ENCODE measurements at places on chromosomes 5 and 9. TPM values are rescaled to one million over a fixed set of nuclear protein-coding genes. Genes with fewer than 3 reads are reported as not detected.

- peaks cover 31% of the 10 kb centered on the region for H3K36me3 ChIP-seq
- H3K4me1 ChIP-seq, result no peaks in the 10 kb centered on the region
- H3K27me3 ChIP-seq, result no peaks in the 10 kb centered on the region
- H3K27ac ChIP-seq, result no peak overlapping the region
- H3K4me3 ChIP-seq, result no peak overlapping the region
Measured at GRCh38 chr9:101569741-101570501, 24.8 kb downstream of the PPP3R2 start.

DMRTA1 gene
- 0.69 TPM for total RNA-seq

MEGF10 gene
- 24.7 TPM for total RNA-seq

DNA sequence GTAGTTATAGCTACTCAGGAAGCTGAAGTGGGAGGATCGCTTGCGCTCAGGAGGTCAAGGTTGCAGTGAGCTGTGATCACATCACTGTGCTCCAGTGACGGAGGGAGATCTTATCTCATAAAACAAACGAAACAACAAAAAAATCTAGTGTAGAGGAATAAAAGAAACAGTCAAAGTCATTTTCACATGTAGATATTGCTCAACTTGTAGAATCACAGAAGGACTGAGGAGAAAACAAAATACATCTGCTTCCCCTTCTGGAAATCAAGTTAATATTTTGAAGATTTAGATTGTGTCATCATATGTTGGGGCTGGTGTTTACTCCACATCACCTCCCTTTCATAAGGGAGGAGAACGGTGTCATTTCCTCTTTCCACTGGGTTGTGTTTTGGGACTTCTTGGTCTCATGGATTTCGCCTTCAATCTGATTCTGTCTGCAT lies 8.2 kb upstream of the SLC46A2 start:
- H3K4me3 ChIP-seq, result no peak overlapping the region
- no peaks in the 10 kb centered on the region for H3K4me1 ChIP-seq
- no peak for DNase-seq
- H3K27ac ChIP-seq, result no peak overlapping the region
- H3K27me3 ChIP-seq, result no peaks in the 10 kb centered on the region

DNA sequence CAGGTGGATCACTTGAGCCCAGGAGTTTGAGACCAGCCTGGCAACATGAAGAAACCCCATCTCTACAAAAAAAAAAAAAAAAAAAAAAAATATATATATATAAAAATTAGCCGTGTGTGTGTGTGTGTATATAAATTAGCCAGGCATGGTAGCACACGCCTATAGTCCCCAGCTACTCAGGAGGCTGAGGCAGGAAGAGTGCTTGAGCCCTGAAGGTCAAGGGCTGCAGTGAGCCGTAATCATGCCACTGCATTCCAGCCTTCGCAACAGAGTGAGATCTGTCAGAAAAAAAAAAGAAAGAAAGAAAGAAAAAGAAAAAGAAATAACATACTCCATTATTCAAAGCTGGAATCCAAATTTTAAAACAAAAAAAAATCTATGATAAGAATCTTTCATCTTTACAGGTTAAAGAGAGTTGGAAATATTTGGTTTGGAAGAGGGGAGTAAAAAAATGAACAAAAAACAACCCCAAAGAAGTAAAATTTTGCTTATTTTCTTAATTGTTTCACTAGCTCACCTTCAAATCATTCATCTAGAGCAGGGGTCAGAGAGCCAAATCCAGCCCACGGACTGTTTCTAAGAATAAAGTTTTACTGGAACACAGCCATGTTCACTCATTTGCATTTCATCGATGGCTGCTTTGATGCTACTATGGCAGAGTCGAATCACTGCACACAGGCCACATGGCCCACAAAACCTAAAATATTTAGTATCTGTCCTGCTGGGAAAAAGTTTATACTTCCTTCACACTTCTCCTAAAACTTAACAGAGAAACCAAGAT lies 109.9 kb downstream of the DROSHA start:
- no peak overlapping the region for H3K27ac ChIP-seq
- no peak for DNase-seq
- H3K27me3 ChIP-seq, result no peaks in the 10 kb centered on the region
- H3K4me1 ChIP-seq, result no peaks in the 10 kb centered on the region

DNA sequence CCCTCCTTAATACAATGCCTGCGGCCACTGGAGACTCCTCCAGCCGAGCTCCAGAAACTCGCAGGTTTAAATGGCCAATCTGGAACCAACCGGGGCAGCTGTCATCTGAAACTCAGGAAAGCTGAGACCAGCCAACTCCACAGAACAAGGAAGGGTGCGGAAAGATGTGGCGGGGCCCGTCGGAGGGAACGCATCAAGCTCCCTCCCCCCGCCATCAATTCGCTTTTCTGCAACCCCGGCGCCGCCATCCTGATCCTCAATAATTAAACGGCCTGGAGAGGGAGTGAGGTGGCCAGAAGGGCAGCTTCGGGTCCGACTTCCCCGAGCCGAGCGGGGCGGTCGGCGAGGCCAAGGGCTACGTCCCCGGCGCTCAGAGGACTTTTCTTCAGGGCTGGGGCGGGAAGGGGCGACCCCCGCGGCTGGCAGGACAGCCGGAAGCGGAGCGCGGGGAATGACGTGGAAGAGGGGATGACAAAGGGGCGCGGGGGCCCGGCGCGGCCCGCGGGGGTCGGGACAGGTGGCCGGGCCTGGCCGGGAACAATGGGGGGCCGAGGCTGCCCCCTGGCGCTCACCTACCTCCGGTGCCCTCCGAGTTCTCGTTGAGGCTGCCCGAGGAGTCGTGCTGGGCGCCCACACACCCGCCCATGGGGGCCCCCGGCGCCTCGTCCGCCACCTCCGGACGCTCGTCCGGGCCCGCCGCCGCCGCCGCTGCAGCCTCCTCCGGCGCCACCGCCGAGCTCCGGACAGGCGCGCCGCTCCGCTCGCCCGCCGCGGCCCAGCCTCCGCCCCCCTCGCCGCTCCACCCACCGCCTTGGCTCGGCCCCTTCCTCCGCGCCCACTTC lies at the start of gene UBTD2:
UBTD2 (minus strand) TSS at position 745 of the 842 bp plus-strand sequence; CDS start at position 646, 99 bp downstream.
- peak within 1 kb of the TSS; percentile 86 for H3K4me3 ChIP-seq
- H3K36me3 ChIP-seq, result no peaks in the 10 kb centered on the region
- H3K27me3 ChIP-seq, result no peaks in the 10 kb centered on the region
- peak within 1 kb of the TSS; percentile 93 for H3K27ac ChIP-seq

DNA sequence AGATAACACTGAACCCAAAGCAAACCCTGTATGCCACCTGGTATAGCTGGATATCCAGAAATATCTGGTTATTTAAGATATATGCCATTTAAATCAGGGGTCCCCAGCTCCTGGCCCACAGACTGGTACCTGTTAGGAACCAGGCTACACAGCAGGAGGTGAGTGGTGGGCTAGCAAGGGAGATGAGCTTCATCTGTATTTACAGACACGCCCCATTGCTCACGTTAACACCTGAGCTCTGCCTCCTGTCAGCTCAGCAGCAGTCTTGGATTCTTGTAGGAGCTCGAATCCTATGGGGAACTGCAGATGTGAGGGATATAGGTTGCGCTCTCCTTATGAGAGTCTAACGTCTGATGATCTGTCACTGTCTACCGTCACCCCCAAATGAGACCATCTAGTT lies 646.6 kb downstream of the TLE4 start:
- no peak overlapping the region for H3K27ac ChIP-seq
- H3K4me1 ChIP-seq, result no peaks in the 10 kb centered on the region

- H3K4me3 ChIP-seq, result no peak overlapping the region
- DNase-seq, result no peak
- no peaks in the 10 kb centered on the region for H3K27me3 ChIP-seq
Measured at GRCh38 chr5:38105231-38105570, 153.2 kb upstream of the EGFLAM start.

KYAT1 gene
- total RNA-seq, result 4.7 TPM

- peaks cover 60% of the 10 kb centered on the region for H3K36me3 ChIP-seq
- H3K4me3 ChIP-seq, result no peak overlapping the region
- no peak overlapping the region for H3K27ac ChIP-seq
Measured at GRCh38 chr5:37189355-37189754, 59.8 kb downstream of the CPLANE1 start.

DNA sequence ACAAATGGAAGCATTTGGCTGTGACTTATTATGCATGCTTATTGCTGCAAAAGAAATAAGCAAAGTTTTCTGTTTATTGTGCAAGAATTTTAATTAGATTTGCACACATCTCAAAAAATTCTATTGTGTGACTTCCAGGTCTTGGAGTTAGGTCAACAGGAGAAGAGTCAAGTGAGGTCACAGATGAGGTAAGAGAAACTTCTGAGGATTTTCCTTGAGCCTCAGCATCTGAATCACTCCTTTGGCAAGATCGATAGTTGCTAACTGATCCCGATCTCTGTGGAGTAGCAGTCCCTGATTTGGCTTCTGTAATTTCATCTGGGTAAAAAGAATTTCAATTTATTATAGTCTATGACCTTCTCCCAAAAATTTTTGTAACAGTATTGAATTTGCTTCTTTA lies 6.9 kb upstream of the TTC33 start:
- H3K27ac ChIP-seq, result no peak overlapping the region
- no peaks in the 10 kb centered on the region for H3K4me1 ChIP-seq
- no peaks in the 10 kb centered on the region for H3K27me3 ChIP-seq
- H3K36me3 ChIP-seq, result peaks cover 57% of the 10 kb centered on the region
- DNase-seq, result no peak

DNA sequence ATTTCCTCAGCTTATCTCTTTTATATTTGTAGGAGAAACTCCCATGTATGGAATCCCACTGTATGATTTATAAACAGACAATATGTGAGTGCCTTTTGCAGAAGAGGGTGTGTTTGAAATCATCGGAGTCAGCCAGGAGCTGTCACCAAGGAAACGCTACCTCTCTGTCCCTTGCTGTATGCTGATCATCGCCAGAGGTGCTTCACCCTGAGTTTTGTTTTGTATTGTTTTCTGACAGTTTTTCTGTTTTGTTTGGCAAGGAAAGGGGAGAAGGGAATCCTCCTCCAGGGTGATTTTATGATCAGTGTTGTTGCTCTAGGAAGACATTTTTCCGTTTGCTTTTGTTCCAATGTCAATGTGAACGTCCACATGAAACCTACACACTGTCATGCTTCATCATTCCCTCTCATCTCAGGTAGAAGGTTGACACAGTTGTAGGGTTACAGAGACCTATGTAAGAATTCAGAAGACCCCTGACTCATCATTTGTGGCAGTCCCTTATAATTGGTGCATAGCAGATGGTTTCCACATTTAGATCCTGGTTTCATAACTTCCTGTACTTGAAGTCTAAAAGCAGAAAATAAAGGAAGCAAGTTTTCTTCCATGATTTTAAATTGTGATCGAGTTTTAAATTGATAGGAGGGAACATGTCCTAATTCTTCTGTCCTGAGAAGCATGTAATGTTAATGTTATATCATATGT lies 18.0 kb upstream of the CTSL start:
- no peak overlapping the region for H3K27ac ChIP-seq
- H3K27me3 ChIP-seq, result no peaks in the 10 kb centered on the region
- H3K36me3 ChIP-seq, result peaks cover 4% of the 10 kb centered on the region
- DNase-seq, result no peak
- no peak overlapping the region for H3K4me3 ChIP-seq
- H3K4me1 ChIP-seq, result no peaks in the 10 kb centered on the region

GRCh38 chr9:130147198-130147597 lies 25.0 kb upstream of the NCS1 start:
- DNase-seq, result no peak
- H3K4me3 ChIP-seq, result no peak overlapping the region
- peaks cover 3% of the 10 kb centered on the region for H3K4me1 ChIP-seq
- no peaks in the 10 kb centered on the region for H3K36me3 ChIP-seq
- H3K27me3 ChIP-seq, result no peaks in the 10 kb centered on the region
- no peak overlapping the region for H3K27ac ChIP-seq

DNA sequence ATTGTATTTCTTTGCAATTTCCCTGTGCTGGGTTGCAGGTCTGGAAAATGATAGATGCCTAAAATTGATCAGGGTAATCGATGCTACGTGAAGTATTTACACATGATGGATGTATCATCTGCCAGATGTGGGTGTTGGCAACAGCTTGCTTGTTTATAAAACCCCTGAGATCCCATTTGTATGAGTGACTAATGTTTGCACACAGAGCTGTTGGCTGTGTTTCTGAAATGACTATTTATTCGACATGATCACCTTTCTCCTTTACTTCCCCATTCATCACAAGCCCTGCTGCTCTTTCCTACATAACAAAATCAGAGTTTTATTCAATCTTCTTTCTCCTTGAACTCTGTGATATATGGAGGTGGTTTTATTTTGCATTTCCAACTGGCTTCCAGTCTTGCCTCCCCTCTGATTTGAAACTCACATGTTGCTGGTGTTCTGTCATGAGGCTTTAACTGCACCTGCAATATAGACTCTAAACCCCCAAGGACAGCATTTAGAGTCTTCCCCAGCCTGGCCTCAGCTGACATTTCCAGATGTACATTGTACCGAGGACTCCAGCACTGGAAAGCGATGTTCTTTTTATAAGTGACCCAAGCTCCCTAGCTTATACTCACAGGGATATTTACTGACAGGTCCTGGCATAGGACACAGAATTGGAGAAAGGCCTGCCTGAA lies 50.7 kb upstream of the SHB start:
- no peak overlapping the region for H3K4me3 ChIP-seq
- H3K36me3 ChIP-seq, result no peaks in the 10 kb centered on the region
- no peak overlapping the region for H3K27ac ChIP-seq
- H3K4me1 ChIP-seq, result no peaks in the 10 kb centered on the region
- H3K27me3 ChIP-seq, result no peaks in the 10 kb centered on the region

IL3 gene
- not detected for total RNA-seq

GRM6 gene
- total RNA-seq, result not detected

- peaks cover 3% of the 10 kb centered on the region for H3K4me1 ChIP-seq
- H3K27ac ChIP-seq, result no peak overlapping the region
- H3K27me3 ChIP-seq, result no peaks in the 10 kb centered on the region
- H3K36me3 ChIP-seq, result no peaks in the 10 kb centered on the region
Measured at GRCh38 chr5:132822650-132823480, 7.6 kb downstream of the SHROOM1 start.

HAVCR2 gene
- total RNA-seq, result 1.8 TPM

DNA sequence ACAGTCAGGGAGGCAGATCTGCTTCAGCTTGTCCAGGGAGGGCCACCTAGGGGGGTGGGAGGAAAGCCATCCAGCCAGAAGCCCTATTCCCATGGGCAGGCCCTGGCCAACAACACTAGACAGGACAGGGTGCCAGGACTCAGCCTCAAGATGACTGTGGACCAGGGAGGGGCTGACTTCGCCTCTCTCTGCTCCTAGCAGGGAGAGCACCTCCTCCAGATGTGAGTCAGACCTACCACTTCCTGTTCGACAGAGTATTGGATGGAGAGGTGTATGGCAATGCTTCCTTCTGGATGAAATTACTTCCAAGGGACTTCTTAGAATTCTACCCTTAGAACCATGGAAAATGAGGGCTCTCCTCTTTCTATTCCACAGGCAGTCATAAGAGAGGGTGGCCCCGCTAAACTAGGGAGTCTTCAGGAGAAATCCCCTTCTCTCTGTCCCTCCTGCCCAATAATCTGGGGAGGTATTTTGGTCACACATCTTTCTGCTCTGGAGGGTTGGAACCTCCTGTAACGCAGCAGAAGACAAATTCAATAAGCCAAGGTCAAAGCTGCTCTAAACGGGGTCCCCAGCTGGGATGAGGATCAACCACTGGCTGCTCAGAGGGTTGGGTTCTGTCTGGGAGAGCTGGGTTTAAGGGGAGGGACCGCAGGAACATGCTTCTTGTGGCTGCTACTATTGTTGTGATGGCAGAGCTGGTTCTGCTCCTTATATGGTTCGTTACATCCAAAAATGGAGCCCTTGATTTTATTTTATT lies 23.2 kb upstream of the RCL1 start:
- H3K27me3 ChIP-seq, result no peaks in the 10 kb centered on the region
- no peak overlapping the region for H3K4me3 ChIP-seq
- H3K36me3 ChIP-seq, result no peaks in the 10 kb centered on the region
- no peaks in the 10 kb centered on the region for H3K4me1 ChIP-seq
- no peak overlapping the region for H3K27ac ChIP-seq
- no peak for DNase-seq

CD274 gene
- 0.61 TPM for total RNA-seq

- H3K4me3 ChIP-seq, result no peak overlapping the region
- no peaks in the 10 kb centered on the region for H3K36me3 ChIP-seq
- H3K4me1 ChIP-seq, result no peaks in the 10 kb centered on the region
- DNase-seq, result no peak
- no peaks in the 10 kb centered on the region for H3K27me3 ChIP-seq
- no peak overlapping the region for H3K27ac ChIP-seq
Measured at GRCh38 chr5:95113489-95113888, 171.4 kb downstream of the MCTP1 start.

All from gastrocnemius medialis (tissue), 4 donors.